AG09309 (cell line): ENCODE measurements at places on chromosomes 13 and 19.
A peak's percentile ranks its signal among the peaks of the same experiment; 100 is the strongest.

- no peak for DNase-seq
Measured at GRCh38 chr13:96837809-96838208, 156.5 kb downstream of the OXGR1 start.

DNA sequence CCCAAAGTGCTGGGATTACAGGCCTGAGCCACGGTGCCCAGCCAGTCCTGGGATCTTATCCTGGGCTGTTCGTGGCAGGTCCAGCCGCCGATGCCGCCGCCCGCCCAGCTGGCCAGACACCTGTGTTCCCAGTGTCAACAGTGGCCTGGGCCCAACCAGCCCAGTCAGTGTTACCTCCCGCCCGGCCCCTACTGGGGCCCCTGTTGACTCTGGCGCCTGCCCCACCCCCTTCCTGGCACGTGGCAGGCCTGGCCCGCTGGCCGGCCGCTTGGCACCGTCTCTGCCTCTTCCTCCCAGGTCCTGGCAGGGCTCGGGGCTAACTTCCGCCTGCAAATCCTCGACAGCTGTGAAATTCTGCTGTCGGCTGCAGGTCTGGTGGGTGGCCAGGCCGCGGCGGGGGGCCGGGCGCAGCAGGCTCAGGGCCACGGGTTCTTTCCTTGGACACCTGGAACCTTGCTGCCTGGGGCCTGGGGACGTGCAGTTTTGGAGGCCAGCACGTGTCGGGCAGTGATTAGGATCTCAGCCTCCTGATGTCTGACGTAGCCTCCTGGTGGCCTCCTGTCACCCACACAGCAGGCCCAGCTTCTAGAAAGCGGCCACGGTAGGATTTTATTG lies 9.1 kb downstream of the ARID3A start:
- DNase-seq = no peak

DNA sequence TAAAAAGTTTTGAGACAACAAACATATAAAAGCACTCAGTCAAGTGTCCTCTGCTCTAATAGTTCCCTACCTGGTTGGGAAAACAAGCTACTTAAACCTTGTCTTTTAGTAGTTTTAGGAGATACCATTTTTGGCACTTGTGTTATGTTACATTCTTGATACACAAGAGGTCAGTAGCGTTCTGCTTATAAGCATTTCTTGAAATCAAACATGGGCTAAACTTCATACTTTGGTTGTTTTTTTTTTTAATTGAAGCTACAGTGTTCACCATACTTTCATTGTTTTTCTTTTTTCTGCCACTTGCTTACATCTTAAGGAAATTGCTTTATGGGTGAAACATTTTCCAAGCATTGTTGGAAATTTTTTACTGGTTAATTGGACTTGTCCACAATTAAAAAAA lies 12.9 kb downstream of the NHLRC3 start:
- DNase-seq = peak; percentile 8

DNA sequence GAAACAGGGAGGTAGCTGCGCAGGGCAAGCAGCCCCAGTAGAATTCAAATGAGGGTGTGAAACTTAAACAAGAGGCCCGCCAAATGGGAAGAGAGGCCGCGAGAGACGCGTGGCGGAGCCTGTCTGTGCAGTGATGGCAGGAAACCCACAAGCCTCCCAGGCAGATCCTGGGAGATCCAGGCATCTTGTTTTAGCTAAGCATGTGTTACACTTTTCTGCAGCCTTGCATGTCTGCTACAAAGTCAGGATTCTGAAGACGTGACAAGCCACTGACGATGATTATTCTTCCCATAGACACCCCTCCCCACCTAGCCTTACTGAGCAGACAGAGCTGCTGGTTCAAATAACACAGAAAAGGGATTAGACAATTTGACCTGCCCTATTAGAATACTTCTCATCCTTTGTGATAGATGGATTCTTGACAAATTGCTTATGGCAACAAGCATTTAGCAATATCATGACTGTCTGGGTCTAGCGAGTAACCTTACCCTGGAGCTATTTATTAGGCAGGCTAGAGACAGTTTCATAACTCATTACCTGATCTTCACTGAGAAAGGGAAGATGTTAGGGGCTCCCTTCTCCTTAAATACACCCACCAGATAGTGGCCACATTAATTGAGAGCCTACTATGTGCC lies 185.2 kb upstream of the IRS2 start:
- no peak for DNase-seq

- DNase-seq = no peak
Measured at GRCh38 chr19:49879243-49879963, 1.9 kb downstream of the TBC1D17 start.

GRCh38 chr19:49524812-49525455 lies 2.9 kb upstream of the RCN3 start:
- no peak for DNase-seq

DNA sequence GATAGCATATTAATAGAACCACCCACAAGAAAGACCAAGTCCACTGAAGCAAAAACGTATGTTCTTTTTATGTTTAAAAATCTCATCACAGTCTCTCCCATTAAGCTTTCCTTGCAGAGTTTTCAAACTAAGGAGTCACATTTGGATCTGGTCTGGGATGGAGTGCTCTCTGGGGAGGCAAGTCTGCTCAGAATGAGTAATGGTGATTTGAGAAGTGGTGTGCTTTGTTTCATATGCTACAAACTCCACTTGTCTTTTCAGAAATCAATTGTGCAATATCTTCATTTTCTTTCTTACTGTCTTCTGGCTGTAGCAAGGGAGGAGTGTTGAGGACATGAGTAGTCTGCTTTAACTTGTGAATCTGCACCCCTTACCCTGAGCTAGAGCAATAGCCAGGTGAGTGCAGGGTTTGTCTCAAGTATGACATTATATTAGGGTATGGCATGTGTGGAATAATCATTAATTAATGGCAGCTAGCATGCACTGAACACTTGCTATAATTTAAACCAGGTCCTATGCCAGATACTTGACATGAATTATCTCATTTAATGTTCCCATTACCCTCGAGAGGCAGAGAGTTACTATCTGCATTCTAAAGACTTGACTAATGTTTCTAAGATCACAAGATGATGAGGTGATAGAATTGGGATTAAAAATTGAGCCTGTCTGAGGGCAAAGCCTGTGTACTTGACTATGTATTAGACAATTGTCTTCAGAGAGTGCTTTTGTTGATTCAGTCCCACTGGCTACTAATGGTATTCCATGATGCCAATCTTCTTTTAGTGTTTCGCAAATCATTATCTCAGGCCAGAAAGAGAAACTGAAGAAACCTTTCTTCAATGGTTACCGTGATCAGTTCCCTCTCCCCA lies 171.8 kb downstream of the GPC6 start:
- no peak for DNase-seq

- no peak for DNase-seq
Measured at GRCh38 chr13:32001154-32001768, 30.3 kb upstream of the FRY start.

DNA sequence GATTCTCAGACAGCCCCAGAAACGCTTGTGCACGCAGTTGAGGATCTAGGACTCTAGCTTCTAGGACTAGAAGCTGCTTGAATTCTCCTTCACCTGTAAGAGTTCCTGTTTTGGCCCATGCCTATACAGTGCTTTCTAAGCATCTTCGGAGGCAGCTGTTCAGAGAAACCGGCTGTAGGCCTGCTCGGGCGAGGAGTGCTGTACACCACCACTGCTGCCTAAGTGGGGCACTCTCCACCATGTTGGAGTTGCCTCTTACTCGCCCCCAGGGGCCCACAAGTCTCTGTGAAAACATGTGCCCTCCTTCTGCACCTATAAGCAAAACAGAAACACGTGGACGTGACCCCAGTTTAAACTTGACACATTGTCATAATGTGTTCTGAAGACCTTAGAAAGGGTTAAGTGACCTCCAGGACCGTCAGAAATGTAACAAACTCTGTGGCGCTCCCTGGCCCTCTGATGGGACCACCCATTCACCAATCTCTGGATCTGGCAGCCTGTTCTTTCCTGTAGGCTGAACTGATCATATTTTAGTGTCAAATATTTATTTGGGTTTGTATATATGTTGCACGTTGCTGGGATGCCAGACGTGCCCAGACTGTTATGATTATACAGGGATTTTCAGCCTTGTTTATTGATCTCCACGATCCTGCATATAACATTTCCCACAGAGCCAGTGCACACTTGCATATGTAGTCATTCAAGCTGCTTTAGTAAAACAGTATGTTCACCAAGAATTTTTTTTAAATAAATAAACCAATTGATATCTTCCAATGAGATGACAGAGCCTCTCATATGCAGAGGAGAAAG lies 60.8 kb downstream of the C13orf42 start:
- DNase-seq = no peak

DNA sequence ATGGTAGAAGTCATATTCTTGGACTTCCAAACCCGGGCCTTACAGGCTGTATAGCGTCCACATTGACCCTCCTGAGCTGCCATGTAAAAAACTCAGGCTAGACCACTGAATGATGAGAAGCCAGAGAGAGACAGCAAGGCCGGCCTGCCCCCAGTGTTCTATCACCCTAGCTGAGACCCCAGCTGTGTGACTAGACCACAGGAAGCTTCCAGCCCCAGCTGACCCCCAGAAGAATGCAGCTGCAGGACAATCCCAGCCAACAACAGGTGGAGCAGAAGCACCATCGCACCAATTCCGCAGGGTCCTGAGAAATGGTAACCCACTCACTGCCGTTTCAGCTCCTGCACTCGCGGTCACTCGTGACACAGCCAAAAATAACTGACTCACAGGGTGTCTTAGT lies 2.9 kb upstream of the ATP11A start:
- DNase-seq = no peak

DNA sequence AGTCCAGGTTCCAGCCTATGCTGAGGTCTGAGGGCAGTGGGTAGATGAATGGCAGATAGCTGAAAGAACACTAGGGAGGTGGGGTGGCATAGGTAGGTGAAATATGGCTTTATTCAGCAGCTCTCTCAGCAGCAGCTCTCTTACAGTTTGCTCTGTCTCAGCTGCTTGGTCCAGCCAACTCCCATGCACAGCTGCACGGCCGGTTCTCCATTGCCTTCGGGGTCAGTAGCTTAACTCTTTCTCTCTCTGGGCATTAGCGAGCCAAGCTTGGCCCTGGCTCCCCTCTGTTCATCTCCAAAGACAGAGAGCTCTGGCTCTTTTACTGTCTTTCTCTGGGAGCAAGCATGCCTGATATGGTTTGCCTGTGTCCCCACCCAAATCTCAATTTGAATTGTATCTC lies 151.9 kb downstream of the MYO16 start:
- no peak for DNase-seq

GRCh38 chr19:53773999-53774398 lies 50.1 kb downstream of the NLRP12 start:
- no peak for DNase-seq

DNA sequence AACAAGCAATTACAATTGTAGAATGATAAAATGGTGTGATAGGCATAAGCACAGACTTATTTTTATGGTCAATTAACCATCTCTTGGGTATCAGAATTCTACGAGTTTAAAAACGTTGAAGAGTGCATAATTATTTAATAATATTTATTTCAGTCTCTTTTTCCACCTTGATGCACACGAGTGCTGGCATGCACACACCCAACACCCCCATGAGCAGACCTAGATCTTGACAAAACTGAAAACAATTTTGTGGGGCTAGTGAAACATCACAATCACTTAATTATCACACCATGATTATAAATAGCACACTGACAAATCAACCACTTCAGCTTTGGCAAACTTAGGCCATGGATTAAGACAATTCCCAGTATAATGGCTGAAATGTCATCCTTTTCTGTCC lies 61.0 kb upstream of the RFC3 start:
- DNase-seq = no peak

DNA sequence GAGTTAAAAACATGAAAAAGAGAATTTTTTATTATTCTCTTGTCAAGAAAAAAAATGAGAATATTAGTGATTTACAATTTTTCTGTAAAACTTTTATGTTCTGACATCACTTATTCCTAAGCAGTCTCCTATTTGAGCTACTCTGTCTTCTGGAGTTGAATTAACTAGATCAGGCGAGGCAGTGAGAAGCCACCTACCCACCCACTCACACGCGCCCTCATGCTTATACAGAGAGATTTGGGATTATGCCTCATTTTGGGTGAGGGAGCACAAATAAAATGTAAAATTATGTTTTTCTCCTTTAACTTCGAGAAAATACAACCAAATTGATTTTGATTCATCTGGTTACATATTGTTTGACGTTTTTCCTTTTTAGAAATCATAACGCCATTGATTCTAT lies 424.5 kb downstream of the ITGBL1 start:
- no peak for DNase-seq

DNA sequence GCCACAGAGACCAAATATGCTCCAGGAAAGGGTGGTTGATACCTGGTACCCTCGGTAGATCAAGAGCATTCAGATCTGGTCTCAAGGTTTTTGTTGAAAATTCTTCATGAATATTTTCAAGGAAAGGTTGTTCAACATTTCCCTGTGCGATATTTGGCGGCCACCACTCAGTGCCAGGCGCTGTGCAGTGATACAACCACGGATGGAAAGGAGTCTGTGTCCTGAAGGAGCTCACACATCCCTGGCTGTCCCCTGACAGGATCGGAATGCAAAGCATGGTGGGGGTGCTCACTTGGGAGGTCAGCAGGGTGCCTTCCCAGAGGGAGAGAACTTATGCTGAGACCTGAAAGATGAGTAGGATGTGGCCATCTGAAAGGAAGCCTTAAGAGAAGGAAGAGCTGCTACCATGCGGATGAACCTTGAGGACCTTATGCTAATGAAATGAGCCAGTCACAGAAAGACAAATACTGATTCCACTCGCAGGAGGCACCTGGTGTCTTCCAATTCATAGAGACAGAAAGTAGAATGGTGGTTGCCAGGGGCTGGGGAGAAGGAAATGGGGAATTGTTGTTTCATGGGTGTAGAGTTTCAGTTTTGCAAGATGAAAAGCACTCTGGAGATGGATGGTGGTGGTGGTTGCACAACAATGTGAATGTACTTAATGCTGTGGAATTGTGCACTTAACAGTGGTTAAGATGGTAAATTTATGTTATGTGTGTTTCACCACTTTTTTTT lies 41.6 kb downstream of the HSPH1 start:
- no peak for DNase-seq

- DNase-seq = peak; percentile 52
Measured at GRCh38 chr13:27374650-27375049, 49.8 kb upstream of the GTF3A start.

- DNase-seq = no peak
Measured at GRCh38 chr13:106337096-106337850, 198.2 kb downstream of the EFNB2 start.
